ENCODE measurements at places on chromosomes 3 and 15.

DNA sequence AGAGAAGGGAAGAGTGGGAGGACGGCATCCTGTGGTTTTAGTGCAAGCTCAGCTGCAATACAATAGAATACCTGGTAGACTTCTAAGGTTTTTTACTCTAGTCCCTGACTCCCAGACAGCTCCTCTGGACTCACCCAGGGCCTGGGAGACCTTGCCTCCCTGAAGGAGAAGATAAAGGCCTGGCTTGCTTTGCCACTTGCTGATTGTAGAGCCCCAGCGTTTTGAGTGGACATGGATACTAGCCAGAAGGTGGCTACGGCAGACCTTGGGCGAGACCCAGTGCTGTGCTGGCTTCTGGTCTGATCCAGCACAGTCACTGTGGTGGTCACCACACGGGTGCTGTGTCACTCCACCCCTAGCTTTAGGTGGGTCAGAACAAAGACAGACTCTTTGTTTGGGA, 72.2 kb upstream of the TTC14 start:
- DNase-seq, result no peak

- no peak for DNase-seq
Observed at GRCh38 chr3:150495149-150495548, 51.1 kb downstream of the SERP1 start.

GRCh38 chr15:43093026-43093425, 12.8 kb downstream of the UBR1 start:
- DNase-seq, result no peak

DNA sequence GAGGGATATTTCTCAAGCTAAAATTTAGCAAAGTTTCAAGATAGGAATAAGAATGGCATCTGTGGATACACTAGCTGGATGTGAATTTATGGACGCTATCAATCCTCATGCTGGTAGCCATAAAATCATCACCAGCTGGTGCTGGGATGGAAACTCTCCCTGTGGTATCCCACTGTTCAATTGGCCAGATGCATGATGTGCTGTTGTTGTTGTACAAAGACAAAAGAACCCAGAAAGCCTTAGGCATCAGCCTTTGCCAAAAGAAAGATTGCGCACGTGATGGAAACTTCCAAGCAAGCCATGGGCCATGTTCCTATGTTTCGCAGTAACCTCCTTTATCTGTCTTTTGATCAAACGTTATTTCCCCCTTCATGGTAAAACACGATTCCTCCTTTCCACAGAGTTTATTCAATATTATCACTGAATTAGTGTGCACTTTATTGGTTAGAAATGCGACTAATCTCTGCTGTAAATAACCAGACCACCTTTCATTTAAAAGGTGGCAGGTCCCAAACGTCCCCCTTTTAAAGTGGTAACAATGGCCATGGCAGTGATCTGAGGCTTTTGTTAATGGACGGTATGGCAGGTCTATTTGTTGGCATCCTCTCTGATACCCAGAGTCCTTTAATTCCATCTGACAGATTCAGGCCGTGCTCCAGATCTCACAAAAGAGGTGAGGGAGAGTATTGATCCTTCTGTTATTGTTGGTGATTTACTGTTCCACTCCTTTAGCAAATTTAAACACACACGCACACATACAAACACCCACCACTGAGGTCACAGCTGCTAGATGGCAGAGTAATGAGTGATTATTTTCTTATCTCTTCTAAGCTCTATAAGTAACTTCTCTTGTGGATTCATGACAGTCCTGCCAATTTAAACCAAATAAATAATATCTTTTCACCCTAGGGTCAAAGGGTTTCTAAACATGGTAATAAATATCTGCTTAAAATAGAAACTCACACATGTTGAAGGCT, 291.2 kb upstream of the KCNMB2 start:
- no peak for DNase-seq

GRCh38 chr15:26690778-26691177, 82.1 kb downstream of the GABRB3 start:
- DNase-seq, result no peak

GRCh38 chr3:87203809-87204208, 23.3 kb upstream of the CHMP2B start:
- DNase-seq, result no peak

- DNase-seq, result no peak
Observed at GRCh38 chr3:178103140-178103539, 433.1 kb upstream of the KCNMB2 start.

GRCh38 chr15:100170291-100171210, 171.2 kb downstream of the ADAMTS17 start:
- DNase-seq, result no peak

- DNase-seq, result no peak
Observed at GRCh38 chr3:168844894-168845482, 749.3 kb upstream of the GOLIM4 start.

DNA sequence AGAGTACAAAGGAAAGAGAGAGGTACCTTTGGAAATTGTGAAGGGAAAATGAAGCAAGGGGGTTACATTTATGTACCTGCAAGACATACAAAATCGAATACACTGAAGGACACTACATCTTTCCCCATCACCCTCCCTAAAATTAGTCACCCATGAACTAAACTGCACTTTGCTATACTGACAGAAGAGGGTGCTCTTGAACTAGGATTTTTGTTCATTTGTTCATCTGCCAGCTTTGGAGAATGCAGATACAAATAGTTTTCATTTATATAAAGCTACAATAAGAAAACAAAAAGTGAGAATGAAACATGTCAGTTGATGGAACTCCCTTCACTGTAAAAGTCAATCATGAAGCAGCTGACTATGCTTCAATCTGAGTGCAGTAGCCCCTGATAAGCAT, 55.7 kb downstream of the PCCB start:
- no peak for DNase-seq

DNA sequence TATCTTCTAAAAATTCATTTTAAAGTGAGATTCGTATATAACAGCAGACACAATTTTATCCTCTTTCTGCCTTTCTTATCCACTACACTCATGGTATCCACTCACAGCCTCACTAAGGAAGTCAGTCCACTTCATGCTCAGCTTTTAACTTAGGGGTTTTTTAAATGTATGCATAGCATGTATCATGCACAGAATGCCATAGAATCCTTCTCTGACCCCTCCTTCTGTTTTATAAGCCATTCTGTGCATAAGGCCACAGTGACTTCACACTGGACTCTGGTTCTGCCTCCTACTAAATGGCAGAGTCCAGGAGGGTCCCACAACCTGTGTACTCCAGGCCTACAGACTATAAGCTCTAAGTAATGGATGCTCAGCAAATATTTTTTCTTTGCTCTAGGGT, 129.2 kb downstream of the ATG7 start:
- no peak for DNase-seq

DNA sequence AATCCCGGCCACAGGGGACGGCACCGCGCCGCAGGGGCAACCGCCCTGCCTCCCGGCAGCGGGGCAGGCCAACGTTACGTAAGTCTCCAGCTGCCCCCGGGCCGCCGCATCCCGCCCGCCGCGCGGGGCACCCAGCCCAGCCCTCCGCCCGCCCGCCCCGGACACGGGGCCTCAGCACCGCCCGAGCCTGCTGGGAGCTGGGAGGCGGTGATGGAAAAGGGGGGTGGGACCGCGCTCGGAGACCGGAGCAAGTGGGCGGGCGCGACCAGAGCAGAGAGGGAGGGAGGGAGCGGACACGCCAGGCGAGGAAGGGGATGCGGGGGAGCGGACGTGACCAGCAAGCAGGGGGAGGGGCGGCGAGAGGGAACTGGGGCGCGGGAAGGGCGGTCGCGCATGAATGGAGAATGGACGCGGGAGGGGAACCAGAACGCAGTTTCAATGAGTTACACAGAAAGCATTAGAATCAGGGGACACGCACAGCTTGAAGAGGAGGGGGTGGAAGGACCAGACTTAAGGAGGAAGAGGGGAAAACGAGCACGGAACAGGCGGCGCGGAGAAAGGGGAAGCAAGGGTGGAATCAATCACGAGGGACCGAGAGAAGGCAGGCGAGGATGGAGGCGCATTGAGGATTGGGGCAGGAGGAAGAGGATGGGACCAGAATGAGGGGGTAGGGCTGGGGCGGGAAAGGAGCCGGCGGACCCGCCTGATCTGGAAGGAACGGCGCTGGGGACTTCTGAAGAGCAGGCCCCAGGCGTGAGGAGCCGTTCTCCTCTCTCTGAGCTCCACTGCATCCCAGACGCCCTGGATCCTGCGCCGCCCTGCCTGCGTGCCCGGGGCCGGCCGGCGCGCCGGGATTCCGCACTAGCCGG, 559 bp downstream of the PKM start:
- DNase-seq, result peak; percentile 35

DNA sequence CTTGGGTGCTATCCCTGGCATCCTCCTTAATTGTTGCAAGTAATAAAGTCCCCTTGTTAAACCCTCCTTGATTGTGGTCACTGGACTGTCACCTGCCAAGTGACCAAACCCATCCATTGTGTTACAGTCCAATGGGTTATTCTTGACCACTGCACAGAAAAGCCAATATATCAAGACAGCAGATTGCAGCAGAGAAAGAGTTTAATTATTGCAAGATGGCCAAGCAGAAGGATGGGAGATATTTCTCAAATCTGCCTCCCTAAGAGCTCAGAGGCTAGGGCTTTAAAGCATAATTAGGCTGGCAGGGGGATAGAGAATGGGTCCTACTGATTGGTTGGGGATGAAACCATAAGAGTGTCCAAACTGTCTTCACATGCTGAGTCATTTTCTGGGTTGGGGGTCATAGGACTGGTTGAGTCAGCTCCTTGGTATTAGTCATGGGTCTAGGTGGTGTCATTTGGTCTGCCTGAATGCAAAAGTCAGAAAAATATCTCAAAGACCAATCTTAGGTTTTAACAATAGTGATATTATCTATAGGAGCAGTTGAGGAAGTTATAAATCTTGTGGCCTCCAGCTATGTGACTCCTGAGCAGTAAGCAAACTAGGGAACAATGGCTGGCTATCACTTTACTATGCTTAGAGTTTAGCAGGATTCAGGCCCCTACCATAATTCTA, 19.1 kb upstream of the XYLB start:
- DNase-seq, result no peak

DNA sequence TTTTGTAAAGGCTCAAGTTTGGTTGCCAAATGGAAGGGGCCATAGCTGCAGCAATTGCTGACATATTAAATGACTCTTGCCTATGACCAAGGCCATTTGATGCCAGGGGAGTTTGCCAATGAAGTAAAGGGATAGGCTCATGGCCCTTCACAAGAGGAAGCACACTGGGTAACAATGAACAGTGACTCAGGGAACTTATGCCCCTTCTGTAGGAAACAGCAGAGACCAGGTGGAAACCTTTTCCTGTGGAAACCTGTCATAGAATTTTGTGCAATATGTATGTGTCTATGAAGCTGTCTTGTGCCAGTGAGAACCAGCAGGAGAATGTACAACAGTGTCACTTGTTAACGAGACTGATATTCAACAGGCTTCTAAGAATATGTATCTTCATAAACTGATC, 25.4 kb upstream of the AVEN start:
- DNase-seq, result no peak

- no peak for DNase-seq
Observed at GRCh38 chr3:39285332-39285731, 5.5 kb upstream of the CX3CR1 start.

DNA sequence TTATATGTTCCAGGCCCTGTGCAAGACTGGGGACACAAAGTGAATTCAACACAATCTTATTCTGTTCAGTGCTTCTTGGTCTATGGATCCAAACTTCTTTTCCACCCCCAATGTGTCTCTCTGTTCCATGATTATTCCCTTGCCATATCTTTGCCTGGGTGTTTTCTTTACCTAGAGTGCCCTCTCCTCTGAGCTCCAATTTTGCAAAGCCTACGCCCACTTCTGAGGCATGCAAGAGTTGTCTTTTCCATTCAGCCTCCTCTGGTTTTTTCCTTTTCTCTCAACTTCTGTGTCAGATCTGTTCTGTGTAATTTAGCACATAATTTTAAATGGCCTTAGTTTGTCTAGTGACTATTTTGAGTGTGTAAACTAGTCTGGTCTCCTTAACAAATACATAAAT, 72.8 kb upstream of the PLCL2 start:
- no peak for DNase-seq

GRCh38 chr3:17717411-17717810, 25.0 kb downstream of the TBC1D5 start:
- no peak for DNase-seq

DNA sequence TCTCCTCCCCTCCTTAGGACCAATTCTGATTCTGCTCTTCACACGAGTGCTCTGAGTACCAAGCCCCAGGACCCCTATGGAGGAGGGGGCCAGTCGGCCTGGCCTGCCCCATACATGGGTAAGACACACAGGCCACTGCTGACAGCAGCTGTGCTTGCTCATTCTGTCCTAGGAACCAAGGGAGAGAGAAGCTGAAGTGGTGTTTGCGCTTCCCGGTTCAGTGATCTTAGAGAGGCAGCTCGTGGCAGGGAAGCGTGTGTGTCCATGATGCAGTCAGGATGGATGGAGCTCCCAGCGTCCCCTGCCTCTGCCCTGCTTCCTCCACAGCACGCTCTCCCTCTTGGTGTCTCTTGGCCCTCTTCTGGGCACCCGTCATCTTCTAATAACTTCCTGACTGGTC, 77.6 kb downstream of the CRTC3 start:
- DNase-seq, result no peak

DNA sequence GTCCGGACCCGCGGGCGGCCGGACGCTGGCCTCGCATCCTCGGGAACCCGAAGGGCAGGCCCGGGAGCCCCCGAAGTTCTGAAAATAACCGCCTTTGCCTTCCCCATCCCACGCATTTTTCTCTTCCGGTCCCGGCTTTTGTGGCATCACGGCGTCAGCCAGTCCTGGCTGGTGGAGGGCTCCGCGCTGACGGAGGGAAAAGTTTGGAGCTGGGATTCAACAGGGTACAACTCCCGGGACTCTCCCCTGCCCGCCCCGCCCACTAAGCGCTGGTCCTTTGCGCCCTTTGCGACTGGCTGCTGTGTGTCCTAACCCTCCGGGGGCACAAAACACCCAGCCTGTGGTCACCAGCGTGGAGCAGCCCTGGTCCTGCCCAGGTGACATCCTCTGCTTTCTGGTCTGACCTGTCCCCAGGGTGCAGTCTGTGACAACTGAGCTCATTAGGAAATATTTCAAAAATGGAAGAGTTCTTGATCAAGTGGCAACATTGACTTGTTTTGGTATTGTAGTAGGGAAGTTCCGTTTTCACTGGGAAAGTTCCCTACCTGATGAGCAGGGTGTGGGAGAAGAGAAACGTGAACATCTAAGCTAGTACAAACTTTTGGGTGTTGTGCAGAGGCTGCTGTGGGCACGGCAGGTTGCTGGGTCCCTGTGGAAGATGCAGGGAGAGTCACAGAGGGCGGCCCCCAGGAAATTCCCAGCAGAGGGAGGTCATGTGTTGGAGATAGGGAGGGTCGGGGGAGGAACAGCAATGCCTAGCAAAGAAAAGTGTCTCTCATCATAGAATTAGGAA, 775 bp downstream of the ARNT2 start:
- DNase-seq, result no peak

GRCh38 chr15:100250176-100250800, 91.5 kb downstream of the ADAMTS17 start:
- DNase-seq, result no peak

GRCh38 chr15:93141371-93141794, 52.4 kb upstream of the RGMA start:
- no peak for DNase-seq

GRCh38 chr3:58536501-58537411, at the start of gene ACOX2:
TSS of gene ACOX2 (minus strand) at chr3:58537190. CDS start at chr3:58535106, 2,084 bp downstream.
- no peak for DNase-seq

All from stimulated activated CD8-positive, alpha-beta memory T cell treated with anti-CD3 and anti-CD28 coated beads, Interleukin-7, amount 100 ng/mL, for 1 hour (primary cell).